ENCODE measurements at places on chromosomes 4 and X.
A peak's percentile ranks its signal among the peaks of the same experiment; 100 is the strongest.

DNA sequence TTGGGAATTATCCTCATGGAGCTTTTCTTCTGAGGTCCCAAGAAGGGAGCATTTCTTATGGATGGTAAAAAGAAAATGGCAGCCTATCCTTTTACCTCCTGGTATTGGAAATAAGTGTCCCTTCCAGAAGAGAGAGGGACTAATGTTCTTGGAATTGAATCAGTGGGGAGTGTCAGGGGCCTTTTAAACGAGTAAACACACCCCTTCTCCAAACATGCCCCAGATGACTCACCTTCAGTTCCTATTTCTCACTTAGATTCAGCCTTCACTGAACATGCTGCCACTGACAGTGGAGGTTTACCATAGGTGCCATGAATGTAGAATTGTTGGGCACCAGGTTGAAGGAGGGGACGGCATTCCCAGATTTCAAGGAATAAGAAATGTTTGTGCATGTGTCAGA, 19.0 kb downstream of the MAGEC2 start:
- no peak for DNase-seq

GRCh38 chr4:139609647-139610046, 53.6 kb upstream of the SETD7 start:
- DNase-seq, result peak; percentile 32

DNA sequence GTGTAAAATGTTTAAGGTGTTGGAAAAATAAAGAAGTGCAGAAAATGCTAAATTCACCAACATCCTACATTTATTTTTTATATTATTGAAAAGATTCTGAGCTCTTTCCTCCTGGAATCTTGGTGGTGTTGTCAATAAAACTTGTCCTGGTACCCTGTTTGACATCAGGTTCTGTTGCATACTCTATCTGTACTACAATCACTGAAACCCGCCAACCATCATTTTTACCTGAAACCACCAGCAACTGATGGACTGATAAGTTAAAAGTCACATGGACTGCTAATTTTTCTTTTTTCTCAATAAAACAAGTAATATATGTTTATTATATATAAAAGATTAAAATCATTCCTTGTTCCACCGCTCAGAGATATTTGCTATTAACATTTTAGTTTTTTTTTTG, 23.4 kb downstream of the STAP1 start:
- no peak for DNase-seq

GRCh38 chr4:40656201-40656863, 26.7 kb upstream of the RBM47 start:
- DNase-seq, result no peak

GRCh38 chrX:9656277-9656676, 109.4 kb downstream of the GPR143 start:
- no peak for DNase-seq

GRCh38 chrX:153564047-153564606, 34.8 kb downstream of the CCNQ start:
- DNase-seq, result no peak

GRCh38 chr4:120144634-120145033, 78.0 kb upstream of the MAD2L1 start:
- no peak for DNase-seq

- no peak for DNase-seq
Observed at GRCh38 chr4:96983830-96984229, 1143.9 kb downstream of the PDHA2 start.

DNA sequence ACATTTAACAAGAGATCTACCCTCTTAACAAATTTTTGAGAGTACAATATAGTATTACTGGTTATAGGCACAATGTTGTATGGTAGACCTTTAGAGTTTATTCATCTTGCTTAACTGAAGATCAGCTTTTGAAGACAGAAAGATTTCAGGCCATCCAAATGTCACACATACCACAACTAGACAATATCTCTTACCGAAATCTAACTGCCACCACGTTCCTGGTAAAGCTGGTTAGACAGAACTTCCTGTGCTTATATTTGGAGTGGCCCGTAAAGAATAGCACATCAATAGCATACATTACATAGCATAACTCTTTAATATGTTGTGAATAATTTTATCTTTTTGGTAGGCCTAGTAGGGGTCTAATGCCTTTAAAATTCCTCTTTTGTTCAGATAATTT, 29.8 kb upstream of the ARHGEF6 start:
- no peak for DNase-seq

DNA sequence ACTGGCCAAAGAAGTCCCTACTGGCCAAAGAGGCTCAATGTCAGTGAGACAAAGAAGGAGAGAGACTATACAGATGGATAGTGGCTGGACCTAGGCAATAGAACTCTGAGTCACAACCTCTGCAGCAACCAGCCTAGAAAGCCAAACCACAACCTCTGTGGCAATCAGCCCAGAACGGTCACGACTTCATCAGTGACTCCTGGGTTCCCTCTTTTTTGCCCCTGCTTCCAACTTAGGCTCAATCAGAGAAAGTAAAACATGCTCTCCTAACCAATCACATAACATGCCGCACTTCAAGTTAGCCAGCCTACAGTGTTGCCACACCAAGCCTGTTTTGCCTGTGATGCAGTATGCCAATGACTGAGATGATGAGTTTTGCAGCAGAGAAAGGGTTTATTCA, 203.4 kb downstream of the ANAPC10 start:
- DNase-seq, result peak; percentile 2

DNA sequence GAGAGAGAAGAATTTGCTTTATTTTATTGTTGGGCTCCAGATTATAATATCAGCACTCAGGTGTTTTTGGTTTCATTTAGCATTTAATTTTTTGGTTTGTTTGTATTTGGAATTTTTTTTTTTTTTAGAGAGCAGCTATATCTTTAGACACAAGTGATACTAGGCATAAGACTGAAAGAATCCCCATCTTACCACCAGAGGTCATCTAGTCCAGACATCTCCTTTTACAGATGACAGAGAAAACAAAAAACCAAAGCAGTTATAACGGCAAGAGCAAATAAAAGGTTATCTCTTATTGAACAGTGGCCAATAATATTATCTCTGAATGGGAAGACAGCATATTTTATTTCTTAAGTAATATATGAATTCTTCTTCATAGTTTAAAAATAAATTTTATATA, 22.8 kb downstream of the USP38 start:
- peak; percentile 11 for DNase-seq

GRCh38 chr4:77697860-77698590, 92.4 kb downstream of the CXCL13 start:
- DNase-seq, result peak; percentile 69

DNA sequence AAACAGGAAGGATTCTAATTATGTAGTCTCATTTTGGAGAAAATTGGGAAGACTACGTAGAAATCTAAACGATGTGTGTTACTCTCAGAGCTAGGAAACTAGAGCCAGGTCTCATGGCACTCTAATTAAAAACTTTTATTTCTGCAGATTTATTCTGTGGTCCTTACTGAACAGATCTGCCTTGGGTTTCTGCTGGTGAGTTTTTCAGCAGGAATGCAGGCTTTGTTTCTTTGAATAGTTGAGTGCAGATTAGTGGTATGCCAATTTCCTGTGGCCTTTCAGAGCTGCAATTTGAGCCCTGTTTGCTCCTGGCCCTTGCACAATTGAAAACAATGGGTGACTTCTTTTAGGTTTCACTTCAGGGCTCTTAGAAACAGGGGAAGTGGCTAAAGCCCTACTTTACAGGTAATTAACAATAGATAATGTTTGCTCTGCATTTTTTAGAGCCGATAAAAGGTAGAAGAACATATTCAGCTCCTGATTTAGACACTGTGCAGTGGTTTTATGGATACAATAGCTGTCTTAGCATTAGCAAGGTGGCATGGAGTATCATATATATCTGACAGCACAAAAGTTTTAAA, 21.8 kb downstream of the SPRY1 start:
- DNase-seq, result peak; percentile 90

- no peak for DNase-seq
Observed at GRCh38 chr4:152346979-152347378, 188.9 kb downstream of the FBXW7 start.

GRCh38 chr4:85005865-85006377, 39.4 kb upstream of the WDFY3 start:
- peak; percentile 90 for DNase-seq

- peak; percentile 76 for DNase-seq
Observed at GRCh38 chr4:124262211-124263179, 450.0 kb downstream of the ANKRD50 start.

DNA sequence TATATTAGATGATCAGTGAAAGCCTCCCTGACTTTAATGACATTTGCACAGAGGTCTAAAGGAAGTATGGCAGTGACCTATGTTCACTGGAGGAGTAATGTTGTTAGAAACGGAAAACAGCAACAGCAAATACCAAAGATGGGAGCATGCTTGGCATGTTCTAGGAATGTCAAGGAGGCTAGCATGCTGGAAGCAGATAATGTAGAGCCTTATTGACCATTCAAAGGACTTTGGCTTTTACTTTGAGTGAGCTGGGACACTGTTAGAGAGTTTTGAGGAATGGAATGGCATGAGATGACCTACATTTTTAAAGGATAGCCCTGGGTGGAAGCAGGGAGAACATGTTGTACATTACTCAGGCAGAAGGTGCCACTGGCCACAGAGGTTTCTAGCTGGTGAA, 6.0 kb downstream of the RPA4 start:
- DNase-seq, result no peak

- no peak for DNase-seq
Observed at GRCh38 chrX:73390628-73391567, 56.0 kb upstream of the CDX4 start.
